ENCODE measurements at places on chromosomes 2 and 18.

GRCh38 chr2:119076713-119077112, 81.8 kb downstream of the C1QL2 start:
- H3K4me1 ChIP-seq: no peaks in the 10 kb centered on the region
- H3K36me3 ChIP-seq: no peaks in the 10 kb centered on the region
- H3K27ac ChIP-seq: no peak overlapping the region
- H3K27me3 ChIP-seq: no peaks in the 10 kb centered on the region
- no peak overlapping the region for H3K4me3 ChIP-seq
- no peak for DNase-seq

DNA sequence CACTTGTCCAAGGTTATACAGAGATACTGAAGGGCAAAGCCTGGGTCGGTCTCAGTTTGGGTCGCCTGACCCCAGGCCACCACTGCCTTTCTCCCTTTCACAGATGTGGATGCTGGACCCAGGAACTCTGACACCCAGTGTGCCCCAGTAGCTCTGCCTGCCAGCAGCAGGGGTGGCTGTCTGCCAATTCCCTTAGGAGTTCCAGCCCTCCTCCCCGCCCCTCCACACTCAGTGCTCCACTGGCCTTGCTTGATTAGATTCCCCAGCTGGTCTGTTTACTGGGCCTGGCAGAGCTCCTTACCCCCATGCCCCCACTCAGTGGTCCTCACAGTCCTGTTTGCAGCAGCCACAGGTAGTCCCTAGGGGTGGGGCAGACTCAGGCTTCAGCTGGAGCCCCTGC, 75.5 kb downstream of the NPAS2 start:
- no peak overlapping the region for H3K27ac ChIP-seq
- H3K27me3 ChIP-seq: no peaks in the 10 kb centered on the region
- no peak overlapping the region for H3K4me3 ChIP-seq
- DNase-seq: no peak
- no peaks in the 10 kb centered on the region for H3K36me3 ChIP-seq
- H3K4me1 ChIP-seq: no peaks in the 10 kb centered on the region

DNA sequence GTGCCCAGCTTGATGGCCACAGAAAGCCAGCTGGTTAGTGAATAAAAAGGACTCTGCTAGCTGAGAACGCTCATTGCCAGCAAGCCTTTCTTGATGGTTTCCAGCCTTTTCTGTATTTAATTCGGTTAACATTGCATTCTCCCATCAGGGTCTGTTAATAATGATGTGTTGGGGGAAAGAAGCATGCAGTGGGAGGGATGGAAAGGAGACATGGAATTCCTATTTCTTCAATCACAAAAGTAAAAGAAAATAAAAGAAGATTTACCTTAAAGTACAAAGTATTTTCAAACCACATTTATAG, 141.9 kb upstream of the RBBP8 start:
- H3K27me3 ChIP-seq: peaks cover 5% of the 10 kb centered on the region
- no peak for DNase-seq
- no peaks in the 10 kb centered on the region for H3K36me3 ChIP-seq
- no peaks in the 10 kb centered on the region for H3K4me1 ChIP-seq
- no peak overlapping the region for H3K27ac ChIP-seq

DNA sequence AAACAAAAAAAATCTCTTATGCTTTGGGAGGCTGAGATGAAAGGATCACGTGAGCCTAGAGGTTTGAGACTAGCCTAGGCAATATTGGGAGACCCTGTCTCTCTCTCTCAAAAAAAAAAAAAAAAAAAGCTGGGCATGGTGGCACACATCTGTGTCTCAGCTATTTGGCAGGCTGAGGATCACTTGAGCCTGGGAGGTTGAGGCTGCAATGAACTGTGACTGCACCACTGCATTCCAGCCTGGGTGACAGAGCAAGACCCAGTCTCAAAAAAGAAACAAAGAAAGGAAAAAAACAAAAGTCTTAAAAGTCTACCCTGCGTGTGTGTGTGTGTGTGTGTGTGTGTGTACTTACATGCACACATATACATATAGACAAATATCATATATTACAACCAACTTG, 25.3 kb upstream of the OR6B3 start:
- no peak for DNase-seq
- H3K36me3 ChIP-seq: no peaks in the 10 kb centered on the region
- H3K27ac ChIP-seq: no peak overlapping the region
- H3K4me1 ChIP-seq: no peaks in the 10 kb centered on the region

DNA sequence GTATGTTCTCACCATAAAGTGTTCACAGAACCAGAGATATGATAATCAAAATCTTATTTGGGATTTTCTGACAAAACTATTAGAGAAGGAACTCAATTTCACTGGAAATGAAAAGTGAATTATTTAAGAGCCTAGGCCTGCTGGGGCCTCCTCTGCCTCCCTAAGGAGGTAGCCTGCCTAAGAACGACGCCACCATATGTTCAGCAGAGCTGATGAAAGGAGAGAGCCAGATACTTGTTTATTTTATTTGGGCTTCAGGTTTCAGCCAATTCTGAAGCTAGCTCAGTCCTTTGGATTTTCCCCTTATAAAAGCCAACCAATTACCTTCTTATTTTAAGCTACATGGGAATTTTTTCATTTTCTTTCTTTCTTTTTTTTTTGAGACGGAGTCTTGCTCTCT, 433.1 kb upstream of the MAP2 start:
- no peaks in the 10 kb centered on the region for H3K36me3 ChIP-seq
- no peak overlapping the region for H3K27ac ChIP-seq
- H3K4me3 ChIP-seq: no peak overlapping the region

DNA sequence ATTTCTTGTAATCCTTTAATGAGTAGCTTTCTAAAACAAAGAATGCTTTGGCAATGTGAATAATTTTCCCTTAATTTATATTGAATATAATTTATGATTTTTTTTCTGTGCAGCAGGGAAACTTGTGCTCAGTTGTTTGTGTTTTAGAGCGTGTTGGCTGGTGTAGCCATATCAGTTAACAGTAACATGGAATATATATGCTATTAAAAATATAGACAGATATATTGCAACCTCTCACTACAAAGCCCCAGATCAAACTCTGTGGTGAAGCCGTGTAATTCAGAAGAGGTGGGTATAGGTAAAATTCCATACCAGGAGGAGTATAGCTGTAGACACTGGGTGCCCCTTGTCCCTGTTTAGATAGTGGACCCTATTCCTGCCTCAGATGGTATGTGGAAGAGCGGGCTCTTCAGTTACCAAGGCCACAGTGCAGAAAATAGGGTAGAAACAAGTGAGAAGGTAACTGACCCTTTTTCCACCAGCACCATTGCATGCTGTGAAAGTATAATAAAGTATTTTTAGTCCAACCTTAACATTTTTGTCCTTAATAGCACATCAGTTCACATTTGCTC, 18.1 kb upstream of the RASGRP3 start:
- no peaks in the 10 kb centered on the region for H3K4me1 ChIP-seq
- no peak for DNase-seq
- H3K27me3 ChIP-seq: no peaks in the 10 kb centered on the region
- no peak overlapping the region for H3K4me3 ChIP-seq
- H3K36me3 ChIP-seq: no peaks in the 10 kb centered on the region

DNA sequence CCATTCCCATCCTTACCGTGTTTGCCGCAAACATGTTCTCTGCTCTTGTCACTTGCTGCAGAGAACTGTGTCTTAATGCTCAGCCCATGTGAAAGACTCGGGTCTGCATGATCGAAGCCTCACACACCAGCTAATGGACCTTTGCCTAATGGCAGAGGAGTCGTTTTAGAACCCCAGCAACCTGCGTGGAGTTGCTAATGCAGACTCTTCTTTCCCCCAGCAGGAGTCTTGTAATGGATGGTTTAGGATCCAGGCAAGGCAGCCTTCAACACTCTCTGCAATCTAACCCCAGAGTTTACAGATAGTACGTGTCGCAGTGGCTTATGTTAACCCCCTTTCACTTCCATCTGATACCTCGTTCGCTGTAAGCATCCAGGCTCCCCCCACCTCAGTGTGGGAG, 316.4 kb downstream of the AGAP1 start:
- H3K4me1 ChIP-seq: no peaks in the 10 kb centered on the region
- no peaks in the 10 kb centered on the region for H3K36me3 ChIP-seq
- H3K27ac ChIP-seq: no peak overlapping the region

DNA sequence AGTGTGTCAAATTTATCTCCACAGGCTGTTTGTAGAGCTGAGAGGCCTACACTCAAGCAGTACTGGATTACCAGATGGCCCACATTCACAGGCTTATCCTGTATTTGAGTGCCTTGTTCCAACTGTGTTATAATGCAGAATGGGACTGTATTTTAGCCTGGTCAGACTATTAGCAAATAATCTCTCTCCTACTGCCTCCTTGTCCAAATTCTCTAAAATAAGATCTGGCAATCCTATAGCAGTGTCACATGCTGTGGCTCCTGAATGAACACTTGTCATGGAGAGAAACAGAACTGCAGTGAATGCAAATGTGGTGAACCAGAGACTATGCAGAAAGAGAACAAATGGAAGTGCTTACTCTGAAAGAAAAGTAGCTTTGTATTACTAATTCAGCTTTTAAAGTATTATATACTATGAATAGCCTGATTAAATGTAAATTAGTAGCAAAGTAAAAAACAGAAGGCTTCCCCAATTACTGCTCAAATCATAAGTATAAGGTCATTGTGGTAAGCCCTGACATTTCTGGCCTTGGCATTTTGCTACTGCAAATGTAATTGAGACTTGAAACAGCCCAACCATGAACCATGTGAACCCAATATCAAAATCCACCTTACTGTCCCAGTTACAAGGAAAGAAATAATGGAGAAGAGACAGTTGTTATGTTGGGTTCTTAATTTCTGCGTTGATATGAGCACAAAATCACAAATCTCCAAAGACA, 80.0 kb downstream of the MAP4K3 start:
- DNase-seq: no peak
- H3K36me3 ChIP-seq: peaks cover 3% of the 10 kb centered on the region
- no peaks in the 10 kb centered on the region for H3K4me1 ChIP-seq
- H3K4me3 ChIP-seq: no peak overlapping the region
- no peak overlapping the region for H3K27ac ChIP-seq
- H3K27me3 ChIP-seq: no peaks in the 10 kb centered on the region

DNA sequence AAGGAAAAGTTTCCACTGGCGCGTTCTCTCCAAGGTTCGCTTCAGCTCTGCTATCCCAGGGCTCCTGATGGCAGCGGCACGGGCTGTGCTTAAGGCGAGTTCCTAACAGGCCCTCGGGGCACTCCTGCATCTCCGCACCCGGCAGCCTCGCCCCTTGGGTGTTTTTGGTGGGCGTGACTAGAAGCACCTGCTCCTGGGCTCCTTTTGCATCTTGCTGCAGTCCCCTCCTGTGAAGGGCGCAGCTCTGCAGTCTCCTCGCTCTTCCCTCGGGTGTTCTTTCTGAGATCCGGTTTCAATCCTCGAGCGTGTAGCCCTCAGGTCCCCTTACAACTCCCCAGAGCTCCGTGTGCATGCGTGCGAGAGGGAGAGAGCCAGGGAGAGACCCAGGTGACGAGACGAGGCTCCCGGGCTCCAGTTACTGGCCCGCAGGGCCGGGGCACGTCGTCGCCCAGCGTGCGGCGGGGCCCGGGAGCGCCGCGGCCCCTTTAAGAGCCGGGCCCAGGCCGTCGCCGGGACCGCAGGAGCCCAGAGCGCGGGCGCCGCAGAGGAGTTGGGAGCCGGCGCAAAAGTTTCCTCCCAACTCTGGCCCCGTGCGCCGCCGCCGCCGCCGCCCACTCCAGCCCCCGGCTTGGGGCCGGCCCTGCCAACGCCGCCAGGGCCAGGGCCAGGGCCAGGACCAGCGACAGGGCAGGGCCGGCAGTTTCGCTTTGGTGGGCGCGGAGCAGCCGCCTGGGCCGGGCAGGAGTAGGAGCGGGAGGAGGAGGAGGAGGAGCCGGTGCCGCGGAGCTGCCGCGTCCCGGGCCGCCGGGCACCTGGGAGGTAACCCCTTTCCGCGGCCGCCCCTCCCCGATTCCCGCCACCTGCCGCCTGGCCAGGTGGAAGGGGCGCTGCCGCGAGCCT, at the start of gene PARD3B:
TSS of gene PARD3B (plus strand) at position 515 of the 900 bp plus-strand sequence. CDS start 525 bp downstream, outside the sequence.
- no peaks in the 10 kb centered on the region for H3K36me3 ChIP-seq
- H3K4me3 ChIP-seq: peak within 1 kb of the TSS; percentile 36
- H3K27me3 ChIP-seq: no peaks in the 10 kb centered on the region
- peaks cover 6% of the 10 kb centered on the region for H3K4me1 ChIP-seq
- no peak within 1 kb of the TSS for H3K27ac ChIP-seq
- no peak for DNase-seq

DNA sequence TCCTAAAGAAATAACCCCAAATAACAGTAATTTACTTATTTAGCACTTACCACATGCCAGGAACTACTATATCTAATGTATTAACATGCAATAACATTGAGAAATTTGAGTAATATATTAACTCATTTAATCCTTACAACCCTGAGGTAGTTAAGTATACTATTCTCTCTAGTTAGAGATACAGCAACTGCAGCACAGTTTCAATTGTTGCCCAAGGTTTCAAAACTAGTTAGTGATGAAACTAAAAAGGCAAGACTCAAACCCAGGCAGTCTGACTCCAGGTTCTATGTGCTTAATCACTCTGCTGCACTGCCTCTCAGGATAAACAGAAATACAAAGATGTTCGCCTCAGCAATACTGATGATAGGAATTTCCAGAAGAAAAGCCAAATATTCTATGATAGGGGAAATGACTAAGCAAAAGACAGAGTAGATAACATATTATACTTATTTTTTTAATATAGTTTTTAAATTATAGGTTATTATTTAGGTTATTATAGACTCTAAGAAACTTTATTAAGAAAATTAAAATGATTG, 88.0 kb downstream of the SS18 start:
- no peak for DNase-seq
- no peaks in the 10 kb centered on the region for H3K36me3 ChIP-seq
- H3K4me3 ChIP-seq: no peak overlapping the region
- no peaks in the 10 kb centered on the region for H3K27me3 ChIP-seq
- no peak overlapping the region for H3K27ac ChIP-seq

DNA sequence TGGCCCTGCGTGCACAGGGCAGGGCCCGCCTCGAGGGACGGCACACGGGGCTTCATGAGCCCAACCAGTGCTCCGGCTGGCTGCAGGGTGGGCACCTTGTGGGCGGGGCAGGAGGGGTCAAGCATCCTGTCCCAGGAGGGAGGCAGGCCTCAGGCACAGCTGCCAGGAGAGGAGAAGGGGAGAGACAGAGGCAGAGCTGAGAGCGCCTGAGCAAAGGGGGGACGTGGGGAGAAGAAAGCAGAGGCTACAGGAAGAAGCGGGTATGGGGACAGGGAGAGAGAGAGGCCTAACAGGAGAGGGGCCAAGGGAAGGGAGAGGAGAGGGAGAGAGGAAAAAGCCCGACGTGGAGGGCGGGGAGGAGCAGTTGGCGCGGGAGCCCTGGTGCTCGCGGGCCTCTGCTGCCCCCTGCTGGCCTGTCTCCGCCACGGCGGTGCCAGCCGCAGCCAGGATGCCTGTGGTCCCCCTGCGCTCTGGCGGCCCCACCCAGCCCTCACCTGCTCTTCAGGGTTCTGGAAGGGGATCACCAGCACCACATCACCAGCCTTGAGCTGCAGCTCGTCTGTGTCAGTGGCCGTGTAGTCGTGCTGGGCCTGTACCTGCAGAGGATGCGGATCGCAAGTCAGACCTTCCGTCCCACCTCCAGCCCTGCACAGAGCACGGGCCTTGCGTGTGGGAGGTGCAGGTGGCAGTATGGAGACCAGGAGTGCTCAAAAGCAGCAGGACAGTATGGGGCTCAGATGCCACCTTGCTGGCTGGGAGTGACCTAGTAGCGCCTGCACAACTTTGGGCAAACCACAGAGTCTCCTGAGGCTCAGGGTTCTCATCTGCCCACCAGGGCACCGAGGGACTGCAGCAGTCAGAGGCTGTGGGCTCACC, 56.8 kb downstream of the BIN1 start:
- H3K4me3 ChIP-seq: no peak overlapping the region
- H3K36me3 ChIP-seq: peaks cover 25% of the 10 kb centered on the region
- H3K4me1 ChIP-seq: no peaks in the 10 kb centered on the region

GRCh38 chr2:143159486-143159840, 30.2 kb downstream of the ARHGAP15 start:
- no peak overlapping the region for H3K27ac ChIP-seq
- DNase-seq: no peak
- H3K36me3 ChIP-seq: peaks cover 36% of the 10 kb centered on the region
- peaks cover 28% of the 10 kb centered on the region for H3K4me1 ChIP-seq
